Uterus (tissue), 4 donors: ENCODE measurements at places on chromosomes 2 and 18. TPM values are rescaled to one million over a fixed set of nuclear protein-coding genes. Genes with fewer than 3 reads are reported as not detected.

TMEM17 gene
- total RNA-seq, result 3.1 TPM

ZBTB7C gene
- 11.2 TPM for total RNA-seq

DNA sequence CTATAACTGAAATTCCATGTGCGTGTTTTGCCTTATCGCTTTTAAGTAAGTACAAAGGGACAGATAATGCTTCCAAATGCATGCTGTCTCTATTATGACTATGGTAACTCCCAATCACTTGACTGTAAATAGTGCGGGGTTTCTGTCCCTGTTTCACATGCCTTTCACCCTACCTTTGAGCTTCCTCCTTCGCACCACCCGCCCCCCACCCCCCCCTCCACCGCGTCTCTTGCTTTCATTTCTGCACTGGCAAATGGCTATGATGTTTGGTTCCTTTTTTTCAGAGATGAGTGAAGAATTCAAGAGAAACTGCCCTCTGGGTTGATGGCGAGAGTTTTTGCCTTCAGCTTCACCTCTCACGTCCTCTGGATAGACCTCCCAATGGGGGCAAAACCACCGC lies 25.0 kb upstream of the SPP2 start:
- no peak for DNase-seq

DNA sequence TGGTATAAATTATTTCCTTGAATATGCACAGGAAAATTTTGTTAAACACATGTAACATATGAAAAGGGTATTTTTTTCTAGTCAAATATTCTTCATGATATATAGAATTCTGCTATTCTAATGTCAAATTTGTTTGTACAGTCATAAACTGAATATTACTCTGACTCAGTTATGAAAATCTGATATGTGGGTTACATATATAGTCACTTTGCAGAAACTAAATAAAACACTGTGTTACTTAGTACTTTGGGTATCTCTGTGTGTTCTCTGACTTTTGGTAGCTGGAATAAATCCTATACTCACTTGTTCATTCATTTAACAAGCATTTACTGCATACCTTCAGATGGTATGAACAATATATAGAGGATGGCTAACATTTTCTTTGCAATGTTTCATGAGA lies 159.4 kb downstream of the TTC27 start:
- DNase-seq, result no peak

DNA sequence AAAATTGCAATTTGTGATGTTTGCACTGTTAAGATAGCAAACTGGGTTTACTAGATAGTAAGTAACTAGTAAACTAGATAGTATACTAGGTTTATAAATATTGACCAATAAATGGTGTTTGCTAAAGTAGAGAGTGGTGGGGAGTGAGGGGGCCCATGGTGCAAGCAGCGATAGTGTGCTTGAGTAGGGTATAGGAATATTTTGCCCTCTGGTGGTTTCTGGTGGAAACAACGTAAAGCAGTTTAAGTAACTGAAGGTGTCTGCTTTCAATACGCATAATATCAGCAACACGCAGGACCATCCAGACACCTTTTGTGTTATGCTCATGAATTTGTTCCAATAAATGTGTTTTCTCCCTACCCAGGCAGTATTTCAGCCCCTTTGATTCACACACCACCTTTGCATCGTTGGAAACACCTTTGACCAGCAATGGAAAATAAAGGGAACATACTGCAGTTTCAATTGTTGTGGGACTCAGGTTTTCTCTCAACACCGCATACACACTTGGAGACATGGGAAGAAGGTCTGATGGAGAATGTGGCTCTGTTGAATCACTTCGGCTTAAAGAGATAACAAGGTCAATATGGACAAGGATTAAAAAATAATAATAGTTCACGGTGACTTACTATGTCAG lies 16.7 kb upstream of the STAT1 start:
- peak; percentile 34 for DNase-seq

GRCh38 chr2:222646008-222646407 lies 9.9 kb downstream of the FARSB start:
- no peak for DNase-seq

- no peak for DNase-seq
Measured at GRCh38 chr2:2825062-2825461, 494.0 kb upstream of the MYT1L start.
